ENCODE measurements at places on chromosomes 2 and 18.
A peak's percentile ranks its signal among the peaks of the same experiment; 100 is the strongest.

DNA sequence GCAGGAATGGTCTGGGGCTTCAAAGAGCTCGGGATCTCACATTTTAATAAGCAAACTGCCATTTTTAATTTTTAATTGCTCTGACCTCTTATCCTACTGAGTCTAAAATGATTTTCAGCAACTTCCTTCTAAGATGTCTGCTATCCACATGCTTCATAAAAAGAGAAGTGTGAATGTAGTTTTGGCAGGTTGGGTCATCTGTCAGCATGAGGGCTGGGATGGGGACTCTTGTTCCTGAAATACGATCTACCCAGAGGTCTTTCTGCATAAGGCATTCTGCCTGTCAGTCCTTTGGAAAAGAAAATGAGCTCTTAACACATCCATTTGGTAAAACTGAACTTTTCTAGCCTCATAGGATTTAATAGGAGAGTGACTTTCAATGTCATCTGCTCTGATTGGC is 252.8 kb upstream of the APCDD1 start:
- no peak for DNase-seq

- DNase-seq = no peak
Observed at GRCh38 chr18:78962098-78962497, 17.5 kb upstream of the SALL3 start.

DNA sequence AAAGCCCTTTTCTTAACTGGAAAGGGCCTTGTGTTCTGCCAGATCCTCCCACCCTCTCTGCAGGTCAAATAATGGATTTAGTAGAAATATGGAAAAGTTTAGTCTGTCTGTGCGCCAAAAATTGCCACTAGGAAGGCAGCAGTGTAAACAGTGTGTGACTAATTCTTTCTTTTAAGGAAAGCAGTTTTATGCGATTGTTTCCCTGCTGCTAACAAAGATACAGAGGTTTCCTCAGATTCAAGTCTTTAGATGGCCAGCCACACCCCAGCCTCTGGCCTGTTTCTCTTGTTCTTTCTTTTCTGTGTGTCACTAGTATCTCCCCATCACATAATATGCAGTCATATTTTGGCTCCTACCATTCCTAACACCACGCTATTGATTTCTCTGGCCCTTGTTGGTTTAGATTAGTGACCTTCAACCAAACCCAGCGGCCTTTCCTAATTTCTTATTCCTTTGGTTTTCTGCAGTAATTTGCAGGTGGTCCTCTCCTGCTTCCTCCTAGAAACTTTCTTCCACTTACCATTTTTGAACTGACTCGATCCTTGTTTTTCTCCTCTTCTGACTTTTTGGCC is 157.4 kb downstream of the LTBP1 start:
- no peak for DNase-seq

DNA sequence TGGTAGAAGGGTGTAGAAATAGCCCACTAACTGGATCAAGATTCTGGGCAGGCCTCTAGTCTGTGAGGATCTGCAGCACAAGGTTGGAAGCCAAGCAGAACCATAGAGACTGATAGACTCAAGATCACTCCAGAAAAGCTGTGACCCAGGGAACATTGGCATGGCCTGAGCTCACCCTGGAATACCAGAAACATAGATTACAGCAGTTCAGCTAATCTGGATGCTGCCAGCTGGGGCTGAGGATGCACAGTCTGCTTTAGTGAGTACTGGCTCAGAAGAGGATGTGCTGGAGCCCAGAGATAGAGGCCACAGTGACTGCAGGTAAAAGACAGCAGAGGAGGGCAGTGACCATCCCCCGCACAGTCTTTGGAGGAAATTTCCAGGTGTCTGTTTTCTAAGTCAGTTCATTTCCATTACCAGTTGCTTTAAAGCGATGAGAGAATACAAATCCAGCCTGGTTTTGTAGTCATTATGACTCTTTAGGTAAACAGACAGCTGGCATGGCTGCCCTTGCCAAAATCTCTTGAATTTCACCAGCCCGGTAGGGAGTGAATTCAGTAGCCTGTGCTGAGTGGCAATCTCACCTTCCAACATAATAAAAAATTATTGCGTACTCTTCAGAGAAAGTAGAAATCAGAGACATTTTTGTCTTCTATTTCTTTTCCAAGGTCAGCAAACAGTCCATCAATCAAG is 119.2 kb downstream of the ANTXR1 start:
- no peak for DNase-seq

- no peak for DNase-seq
Observed at GRCh38 chr18:21777814-21778213, 37.2 kb downstream of the MIB1 start.

GRCh38 chr18:78927616-78928015 is 52.0 kb upstream of the SALL3 start:
- peak; percentile 29 for DNase-seq

DNA sequence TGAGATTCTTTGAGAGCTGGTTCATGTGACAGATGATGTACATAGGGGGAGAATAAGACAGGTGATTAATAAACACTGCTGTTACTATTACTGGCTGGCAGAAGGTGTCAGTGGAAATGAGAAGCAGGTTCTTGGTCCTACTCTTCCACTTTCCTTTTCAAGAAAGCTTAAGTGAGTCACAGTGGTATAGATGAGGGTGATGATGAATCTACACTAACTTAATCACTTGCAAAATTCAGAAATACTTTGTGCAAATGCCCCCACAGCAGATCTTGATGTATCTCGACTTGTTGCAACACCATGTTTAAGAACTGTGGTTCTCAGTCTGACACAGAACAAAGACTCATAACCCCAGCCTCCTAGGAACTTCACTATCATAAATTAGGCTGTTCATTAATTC is 35.9 kb upstream of the MGAT5 start:
- DNase-seq = no peak

DNA sequence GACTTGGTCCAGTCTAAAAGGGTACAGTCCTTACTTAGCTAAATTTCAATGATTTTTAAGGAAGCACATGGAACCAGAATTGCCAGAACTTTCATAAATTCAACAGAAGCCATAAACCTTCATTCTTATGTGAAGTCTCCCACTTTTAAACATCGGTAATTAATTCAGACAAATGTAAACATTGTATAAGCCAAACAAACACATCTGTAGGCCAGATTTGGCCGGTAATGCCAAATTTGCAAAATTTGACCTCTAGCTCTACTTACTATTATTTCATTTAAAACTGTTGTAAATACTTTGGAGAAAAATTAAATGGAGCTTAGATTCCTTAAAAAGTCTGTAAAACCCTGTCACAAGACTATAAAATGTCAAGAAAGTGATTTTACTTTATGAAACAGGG is 83.2 kb upstream of the GALNT5 start:
- no peak for DNase-seq

- no peak for DNase-seq
Observed at GRCh38 chr2:219490186-219490585, 8.5 kb upstream of the GMPPA start.

GRCh38 chr2:147081831-147082230 is 763.0 kb upstream of the ACVR2A start:
- DNase-seq = no peak

- DNase-seq = no peak
Observed at GRCh38 chr2:15607709-15608391, 16.2 kb downstream of the DDX1 start.

DNA sequence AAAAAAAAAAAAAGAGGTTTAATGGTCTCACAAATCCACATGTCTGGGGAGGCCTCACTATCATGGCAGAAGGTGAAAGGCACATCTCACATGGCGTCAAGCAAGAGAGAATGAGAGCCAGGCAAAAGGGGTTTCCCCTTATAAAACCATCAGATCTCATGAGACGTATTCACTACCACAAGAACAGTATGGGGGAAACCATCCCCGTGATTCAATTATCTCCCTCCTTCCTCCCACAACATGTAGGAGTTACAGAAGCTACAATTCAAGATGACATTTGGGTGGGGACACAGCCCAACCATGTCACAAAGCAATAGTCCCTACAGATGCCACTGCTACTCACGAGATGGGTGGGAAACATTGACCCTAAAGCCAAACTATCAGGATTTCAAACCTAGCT is 392.7 kb upstream of the ID2 start:
- no peak for DNase-seq

DNA sequence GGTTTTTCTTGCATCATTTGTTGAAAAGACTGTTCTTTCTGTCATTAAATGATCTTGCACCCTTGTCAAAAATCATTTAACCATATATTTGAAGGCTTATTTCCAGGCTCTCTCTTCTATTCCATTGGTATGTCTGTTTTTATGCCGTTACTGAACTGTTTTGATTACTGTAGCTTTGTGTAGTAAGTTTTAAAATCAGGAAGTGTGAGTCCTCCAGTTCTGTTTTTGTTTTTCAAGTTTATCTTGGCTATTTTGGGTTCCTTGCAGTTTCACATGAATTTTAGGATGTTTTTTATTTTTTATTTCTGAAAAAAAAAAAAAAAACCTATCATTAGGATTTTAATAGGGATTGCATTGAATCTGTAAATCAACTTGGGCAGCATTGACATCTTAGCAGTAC is 39.0 kb downstream of the SLC39A10 start:
- no peak for DNase-seq

DNA sequence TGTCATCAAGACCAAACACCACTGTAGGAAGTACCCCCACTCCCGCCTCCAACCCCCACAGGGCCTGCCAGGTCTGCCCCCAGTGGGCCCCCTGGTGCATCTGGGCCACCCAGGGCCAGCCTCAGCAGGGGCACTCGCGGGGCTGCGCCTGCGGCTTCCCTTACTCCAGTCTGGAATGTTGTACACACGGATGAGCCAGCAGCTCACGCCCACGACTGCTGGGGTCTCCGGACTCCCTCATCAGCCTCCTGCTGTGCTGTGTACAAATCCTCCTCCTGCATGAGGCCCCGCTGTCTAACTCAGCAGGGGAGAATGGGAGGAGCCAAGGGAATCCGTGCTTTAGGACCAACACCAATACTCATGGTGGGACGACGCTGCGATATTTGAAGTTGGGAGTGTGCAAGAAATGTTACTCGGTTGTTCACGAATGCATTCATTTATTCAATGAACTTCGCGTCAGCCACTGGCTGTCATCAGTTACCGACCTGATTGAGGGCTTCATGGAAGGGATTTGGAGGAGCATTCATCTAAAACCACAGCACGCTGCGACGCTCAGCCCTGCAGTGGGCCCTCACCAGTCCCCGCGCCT is 654 bp upstream of the ASB1 start:
- peak; percentile 72 for DNase-seq

GRCh38 chr2:30960213-30960612 is 153.0 kb upstream of the CAPN13 start:
- DNase-seq = no peak

DNA sequence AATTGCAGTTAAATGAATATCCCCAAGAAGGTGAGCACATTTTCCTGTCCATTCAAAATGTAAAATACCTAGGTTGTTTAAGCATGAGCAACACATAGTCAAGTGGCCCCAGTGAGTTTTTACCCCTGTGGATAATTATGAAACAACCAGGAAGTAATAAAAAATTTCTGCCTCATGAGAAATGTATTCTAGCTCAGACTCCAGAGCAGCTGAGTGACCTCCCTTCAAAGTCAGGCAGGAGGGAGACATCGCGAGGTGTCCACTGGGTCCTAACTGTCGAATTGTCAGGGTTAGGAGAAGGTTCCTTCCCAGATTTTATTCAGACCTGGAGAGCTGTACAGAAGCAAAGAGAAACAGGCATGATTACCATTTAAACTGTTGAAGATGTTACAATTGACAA is 416.6 kb upstream of the SMIM21 start:
- no peak for DNase-seq

DNA sequence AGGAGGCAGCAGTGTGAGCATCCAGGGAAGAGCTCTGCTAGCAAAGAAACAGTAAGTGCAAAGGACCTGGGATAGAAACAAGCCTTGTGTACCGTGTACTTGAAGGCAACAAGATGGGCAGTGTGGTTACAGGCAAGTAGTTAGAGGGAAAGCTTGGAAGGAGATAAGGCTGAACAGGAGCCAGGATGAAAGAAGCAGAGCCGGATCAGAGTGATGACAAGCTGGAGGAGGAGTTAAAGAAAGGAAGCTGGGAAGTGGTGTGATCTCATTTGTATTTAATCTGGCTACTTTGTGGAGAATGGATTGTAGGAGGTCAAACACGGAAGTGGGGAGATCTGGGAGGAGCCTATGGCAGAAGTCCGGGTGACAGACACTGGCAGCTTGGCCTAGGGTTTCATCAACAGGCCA is 44.7 kb upstream of the VPS54 start:
- DNase-seq = no peak

DNA sequence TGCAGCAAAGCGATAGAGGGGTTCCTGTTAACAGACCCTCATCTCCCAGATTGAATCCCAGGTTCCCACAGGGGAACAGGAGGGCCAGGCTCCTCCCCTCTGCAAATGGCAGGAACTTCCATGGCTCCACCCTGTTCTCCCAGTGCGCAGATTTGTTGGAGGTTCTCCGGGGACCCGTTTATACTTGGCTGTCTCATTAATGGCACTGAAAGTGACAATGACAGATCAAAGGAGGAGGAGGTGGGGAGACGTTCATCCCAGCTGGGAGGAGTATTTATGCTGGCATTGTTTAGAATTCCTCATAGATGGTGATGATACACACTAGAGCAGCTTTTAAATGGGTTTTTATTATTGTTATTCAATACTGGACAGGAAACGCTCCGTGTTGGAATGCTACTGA is 186.9 kb downstream of the LRP1B start:
- no peak for DNase-seq

DNA sequence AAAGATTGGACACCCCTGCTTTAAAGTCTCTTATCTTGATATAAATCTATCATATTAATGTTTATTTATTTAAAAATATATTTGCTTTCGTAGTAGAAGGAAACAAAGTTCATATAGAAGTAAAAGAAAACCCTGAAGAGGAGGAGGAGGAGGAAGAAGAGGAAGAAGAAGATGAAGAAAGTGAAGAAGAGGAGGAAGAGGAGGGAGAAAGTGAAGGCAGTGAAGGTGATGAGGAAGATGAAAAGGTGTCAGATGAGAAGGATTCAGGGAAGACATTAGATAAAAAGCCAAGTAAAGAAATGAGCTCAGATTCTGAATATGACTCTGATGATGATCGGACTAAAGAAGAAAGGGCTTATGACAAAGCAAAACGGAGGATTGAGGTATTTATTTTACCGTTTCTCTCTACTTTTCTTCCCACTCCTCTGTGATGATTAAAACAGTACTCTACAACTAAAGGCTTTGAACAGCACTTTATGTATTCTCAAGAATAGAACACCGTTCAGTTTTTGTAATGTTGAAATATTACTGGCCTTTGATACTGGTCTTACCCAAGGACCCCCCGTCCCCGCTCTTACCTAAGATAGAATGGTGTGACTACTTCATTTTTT is 39.2 kb downstream of the EIF5B start:
- no peak for DNase-seq

DNA sequence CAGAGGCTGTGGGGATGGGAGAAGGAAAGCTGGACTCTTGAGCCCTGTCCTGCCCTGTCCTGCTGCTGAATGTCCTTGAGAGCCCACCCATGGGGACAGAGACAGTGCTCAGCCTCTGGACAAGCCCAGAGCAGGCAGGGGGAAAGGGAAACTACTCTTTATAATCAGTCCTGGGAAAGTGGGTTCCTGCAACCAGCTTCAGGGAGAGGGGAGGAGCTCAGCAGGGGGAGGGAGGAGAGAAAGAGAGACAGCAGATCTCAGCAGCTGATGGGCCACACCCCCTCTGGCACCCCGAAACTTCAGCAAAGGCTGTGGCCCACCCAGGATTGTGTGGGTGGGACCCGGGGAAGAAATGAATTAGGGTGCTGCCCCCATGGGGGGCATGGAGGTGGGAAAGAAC is 11.6 kb downstream of the ECEL1 start:
- no peak for DNase-seq

All from kidney (tissue), 22 donors.